Caki2 (cell line): ENCODE measurements at places on chromosomes 6 and 20.

DNA sequence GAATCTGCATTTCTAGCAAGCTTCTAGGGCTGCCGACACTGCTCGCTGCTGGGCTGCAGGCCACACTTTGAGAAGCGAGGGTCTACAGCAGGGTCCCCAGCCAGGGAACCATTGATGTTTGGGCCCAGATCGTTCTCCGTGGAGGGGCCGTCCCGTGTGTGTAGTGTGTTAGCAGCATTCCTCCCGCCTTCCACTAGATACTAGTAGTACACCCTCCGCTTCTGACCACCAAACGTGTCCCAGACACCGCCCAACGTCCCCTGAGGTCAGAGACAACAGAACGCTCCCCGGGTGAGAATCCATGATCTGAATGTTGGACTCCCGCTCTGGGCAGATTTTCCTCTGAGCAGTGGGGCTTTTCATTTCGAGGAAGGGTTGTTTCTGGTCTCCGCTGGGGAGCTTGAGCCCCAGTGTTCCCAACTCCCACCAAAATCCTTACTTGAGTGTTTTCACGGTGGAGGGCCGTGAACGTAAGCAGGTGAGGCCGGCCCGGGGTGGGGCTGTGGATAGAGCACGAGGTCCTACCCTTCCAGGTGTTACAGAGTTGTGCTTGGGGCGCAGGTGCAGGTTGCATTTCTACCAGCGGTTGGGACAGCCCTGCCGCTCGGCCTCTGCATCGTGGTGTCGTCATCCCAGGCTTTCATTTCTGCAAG lies 124.6 kb downstream of the SYCP2 start:
- no peak for DNase-seq

DNA sequence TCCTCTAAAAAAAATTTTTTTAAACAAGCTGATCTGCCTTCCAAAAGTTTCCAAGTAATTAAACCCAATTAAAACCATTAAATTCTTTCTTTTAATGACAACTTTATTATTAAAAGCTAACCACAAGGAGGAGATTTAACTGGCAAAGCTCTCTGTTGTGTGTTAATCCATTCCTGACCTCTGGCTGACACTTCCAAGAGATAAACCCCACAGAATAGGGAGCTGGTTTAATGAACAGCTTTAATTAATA lies 230.8 kb downstream of the EYA2 start:
- no peak for DNase-seq

DNA sequence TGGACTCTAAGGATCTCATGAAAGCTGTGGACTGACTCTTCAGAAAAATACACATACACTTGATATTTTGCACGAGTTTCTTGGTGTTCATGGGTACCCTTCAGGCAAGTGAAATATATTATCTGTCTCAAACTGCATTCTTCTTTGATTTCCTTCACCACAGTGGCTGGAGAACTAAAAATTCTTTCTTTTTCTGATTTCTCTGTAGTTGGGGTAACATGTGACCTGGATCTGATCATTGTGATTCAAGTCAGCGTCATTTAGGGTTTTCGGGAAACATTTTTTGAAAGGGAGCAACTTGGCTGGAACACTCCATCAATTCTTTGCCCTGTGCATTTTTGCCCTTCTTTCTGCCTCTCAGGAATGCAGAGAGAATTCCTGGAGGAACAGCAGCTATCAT lies 205.8 kb downstream of the OR2B2 start:
- DNase-seq: no peak

- peak; percentile 50 for DNase-seq
These were observed 12.8 kb downstream of the SNX14 start for GRCh38 chr6:85580878-85581267.
